ENCODE measurements at places on chromosomes 6 and 20.
A peak's percentile ranks its signal among the peaks of the same experiment; 100 is the strongest.

DNA sequence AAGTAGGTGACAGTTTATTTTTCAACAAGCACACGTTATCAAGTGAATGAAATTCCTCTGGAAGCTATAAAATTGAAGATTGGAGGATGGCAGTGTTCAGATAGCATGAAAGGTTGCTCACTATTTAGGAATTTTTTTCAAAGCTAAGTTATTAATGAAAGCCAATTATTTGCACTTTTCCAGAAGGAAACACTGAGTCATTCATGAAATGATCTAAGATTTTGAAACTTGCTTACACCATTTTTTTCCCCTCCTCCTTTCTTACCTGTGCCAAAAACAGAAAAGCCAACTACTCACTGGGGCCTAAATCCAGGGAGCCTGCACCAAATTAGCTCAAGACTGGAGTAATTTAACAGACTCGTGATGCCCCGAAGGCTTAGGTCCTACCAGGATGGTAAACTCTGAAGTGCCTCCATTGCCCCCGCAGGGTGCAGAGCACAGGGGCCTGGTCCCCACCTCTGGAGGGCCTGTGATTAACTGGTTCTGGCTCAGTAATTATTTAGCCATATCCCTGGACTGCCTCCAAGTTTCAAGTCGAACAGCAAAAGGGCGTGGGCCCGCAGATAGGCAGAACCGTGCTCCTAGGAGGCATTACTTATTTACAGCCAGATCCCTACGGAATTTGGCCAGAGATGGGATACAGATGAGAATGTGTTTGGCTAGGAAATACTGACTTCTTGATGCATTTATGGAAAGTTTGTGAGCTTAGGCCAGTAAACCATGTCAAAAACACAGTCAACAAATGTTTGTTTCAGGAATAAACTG, 28.0 kb upstream of the ZNF217 start:
- DNase-seq: no peak

DNA sequence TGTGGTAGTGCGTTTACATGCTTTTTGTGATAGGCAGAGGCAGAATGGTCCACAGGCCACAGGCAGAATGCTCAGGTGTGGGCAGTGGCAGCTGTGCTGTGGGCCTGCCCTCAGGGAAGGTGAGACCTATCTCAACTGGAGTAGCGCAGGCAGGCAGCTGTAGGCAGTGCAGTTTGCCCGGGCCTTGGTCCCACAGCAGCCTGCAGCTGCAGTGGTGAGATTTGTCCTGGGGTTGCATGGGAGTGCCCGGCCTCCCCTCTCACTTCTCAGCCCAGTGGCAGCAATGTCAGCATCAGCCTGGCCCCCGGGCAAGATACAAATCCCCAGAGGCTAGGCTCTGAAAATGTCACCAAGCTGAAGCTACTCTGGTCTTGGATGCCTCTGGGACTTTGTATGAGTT, 6.1 kb upstream of the PPIL4 start:
- DNase-seq: no peak

DNA sequence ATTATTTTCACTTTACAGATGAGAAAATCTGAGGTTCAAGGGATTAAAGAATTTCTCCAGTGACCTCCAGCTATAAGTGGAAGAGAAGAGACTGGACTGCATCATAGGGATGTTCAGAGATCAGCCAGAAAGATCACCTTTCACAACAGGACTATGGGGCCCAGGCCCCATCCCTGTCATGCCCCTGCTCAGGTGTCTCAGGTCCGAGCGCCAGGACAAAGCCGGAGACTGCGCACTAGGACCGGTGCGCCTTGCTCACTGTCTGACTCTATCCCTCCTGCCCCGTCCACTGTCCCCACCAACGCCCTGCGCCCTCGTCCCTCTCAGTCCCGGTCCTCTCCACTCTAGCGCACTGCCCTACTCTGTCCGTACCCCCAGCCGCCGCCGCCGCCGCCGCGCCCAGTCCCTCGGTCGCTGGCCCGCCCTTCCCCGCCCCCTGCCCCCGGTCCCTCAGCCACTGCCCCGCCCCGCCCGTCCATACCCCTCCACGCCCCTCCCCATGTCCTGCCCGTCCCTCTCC, 521 bp upstream of the RAD21L1 start:
- no peak for DNase-seq

GRCh38 chr6:35810971-35811698, 6.0 kb downstream of the LHFPL5 start:
- no peak for DNase-seq

GRCh38 chr6:152094992-152095592, 287.6 kb downstream of the ESR1 start:
- DNase-seq: peak; percentile 61

- DNase-seq: no peak
Observed at GRCh38 chr20:5996765-5997164, 46.3 kb downstream of the MCM8 start.

GRCh38 chr6:53734473-53735299, 60.1 kb upstream of the LRRC1 start:
- DNase-seq: peak; percentile 88

DNA sequence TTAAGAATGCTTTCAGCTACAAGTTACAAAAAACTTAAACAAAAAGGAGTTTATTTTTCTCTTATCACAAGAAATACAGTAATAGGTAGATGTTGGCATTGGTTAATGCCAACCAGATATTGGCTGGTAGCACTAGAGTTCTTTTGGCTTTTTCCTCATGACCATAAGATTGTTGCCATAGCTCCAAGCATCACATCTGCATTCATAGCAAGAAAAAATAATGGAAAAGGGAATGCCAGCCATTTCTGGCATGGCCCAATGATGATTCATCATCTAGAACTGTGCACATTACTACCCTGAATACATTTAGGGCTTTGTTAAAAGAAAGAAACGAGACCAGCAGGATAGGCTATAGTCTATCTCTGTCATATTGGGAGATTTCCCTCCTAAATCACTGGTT, 20.8 kb upstream of the SIRT5 start:
- DNase-seq: no peak

DNA sequence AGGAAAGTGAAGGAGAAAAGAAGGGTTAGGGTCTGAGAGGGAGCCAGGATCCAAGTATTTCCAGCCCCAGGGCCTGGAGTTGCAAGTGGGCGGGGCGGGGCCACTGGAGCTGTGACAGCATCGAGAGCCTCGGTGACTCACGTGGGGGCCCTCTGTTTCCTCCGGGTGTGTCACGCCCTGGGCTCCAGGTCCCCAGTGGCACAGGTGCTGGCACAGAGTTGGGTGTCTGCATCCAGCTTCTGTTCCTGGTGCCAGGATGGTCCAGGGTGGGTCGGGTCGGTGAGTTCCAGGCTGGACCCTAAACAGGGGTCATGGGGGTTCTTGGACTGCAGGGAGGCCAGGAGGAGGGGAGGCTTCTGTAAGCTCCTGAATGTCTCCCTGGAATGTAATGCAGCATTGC, 16.7 kb downstream of the RAET1L start:
- no peak for DNase-seq

DNA sequence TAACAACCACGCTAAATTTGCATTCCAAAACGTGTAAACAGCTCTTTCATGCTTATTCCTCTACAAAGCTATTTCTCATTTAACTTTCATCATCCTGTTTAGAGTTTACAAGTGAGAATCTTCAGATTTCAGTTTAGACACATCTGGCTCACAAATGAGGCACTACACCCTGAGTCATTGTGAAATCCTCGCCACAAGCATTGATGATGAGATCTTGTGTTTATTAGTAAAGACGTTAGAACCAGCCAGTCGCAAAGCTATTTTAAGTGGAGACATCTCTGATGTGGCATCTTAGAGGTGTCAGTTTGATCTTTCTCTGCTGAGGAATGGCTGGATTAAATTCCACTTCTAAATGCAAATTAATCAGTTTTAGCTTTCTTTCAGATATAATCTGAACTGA, 8.3 kb upstream of the ISM1 start:
- DNase-seq: no peak

GRCh38 chr6:109186012-109186411, 90.7 kb downstream of the CEP57L1 start:
- DNase-seq: no peak

DNA sequence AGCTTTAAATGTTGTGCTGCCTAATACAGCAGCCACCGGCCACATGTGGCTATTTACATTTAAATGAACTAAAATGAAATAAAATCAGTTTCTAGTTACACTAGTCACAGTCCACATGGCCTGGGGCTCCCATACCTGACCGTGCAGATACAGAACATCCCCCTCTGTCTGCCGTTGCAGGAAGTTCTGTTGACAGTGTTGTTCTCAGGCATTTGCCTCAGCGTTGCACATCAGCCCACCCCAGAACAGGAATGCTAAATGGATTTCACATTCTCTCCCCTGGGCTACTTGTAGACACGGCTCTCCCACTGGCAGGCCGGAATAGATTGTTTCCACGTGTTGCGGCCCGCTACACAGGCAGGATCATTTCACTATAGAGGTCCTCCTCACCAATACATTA, 26.3 kb downstream of the JAG1 start:
- DNase-seq: no peak

GRCh38 chr6:58419321-58419720, 1101.9 kb downstream of the PRIM2 start:
- DNase-seq: no peak

DNA sequence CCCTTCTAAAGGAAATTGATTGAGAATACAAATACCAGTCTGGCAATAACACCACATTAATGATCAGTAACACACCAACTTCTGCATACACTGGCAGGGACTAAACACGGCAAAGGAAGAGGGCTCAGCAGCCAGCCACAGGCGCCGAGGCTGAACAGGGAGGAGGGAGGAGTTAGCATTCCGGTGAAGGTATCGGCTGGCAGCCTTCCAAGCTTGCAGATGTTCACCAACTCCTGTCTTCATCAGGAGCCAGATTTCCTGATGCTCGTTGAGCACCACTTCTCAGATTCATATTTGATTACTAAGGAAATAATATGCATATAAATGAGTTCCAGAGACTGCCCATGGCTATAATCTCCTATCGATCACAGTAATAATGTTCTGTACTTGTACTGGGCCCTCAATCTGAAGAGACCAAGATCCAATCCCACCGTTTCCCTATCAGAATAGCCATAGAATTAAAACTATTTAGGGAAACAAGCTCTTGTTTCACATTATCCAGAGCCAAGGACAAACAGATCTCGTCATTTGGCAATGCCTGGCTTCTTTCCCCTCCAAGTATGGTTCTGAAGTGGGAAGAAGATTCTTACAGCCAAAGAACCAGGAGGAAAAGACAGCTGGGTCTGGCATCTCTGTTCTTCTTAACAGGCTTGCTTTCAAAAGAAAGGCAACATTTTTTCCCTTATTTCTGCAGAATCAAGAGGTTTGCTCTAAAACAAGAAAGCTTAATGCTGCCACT, 42.2 kb downstream of the GFOD1 start:
- peak; percentile 54 for DNase-seq

GRCh38 chr6:128305976-128306375, 214.4 kb downstream of the PTPRK start:
- DNase-seq: no peak

DNA sequence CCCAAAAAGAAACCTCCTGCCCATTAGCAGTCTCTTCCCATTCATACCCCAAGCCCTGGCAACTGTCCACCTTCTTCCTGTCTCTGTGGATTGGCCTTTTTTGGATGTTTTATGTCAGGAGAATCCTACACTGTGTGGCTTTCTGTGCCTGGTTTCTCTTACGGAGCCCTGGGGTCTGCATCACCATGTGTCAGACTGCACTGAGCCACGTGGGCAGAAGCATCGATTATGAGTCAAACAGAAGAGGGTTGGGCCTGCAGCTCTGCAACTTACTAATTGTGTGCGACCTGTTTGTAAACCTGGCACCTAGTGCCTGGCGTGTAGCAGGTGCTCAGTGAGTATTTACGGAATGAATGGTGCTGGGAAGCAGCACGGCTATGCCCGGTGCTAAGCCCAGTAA, 62.6 kb downstream of the IGF2R start:
- no peak for DNase-seq

DNA sequence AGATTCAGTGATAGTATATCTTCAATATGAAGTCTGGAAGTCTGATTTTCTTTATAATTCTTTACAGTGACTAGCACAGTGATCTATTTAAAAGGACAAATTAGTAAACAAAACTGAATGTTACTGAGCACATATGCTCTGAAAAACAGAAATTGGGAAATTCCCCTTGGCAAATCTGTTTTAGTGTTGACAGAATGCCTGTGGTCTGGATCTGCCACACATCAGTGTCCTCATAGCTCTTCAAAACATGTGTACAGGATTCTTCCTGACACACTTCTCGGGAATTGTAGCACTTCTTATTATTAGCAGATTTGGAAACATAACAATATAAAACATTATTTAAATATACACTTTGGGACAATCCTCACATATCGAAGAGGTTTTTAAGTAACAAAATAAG, 354.3 kb downstream of the COL12A1 start:
- DNase-seq: no peak

DNA sequence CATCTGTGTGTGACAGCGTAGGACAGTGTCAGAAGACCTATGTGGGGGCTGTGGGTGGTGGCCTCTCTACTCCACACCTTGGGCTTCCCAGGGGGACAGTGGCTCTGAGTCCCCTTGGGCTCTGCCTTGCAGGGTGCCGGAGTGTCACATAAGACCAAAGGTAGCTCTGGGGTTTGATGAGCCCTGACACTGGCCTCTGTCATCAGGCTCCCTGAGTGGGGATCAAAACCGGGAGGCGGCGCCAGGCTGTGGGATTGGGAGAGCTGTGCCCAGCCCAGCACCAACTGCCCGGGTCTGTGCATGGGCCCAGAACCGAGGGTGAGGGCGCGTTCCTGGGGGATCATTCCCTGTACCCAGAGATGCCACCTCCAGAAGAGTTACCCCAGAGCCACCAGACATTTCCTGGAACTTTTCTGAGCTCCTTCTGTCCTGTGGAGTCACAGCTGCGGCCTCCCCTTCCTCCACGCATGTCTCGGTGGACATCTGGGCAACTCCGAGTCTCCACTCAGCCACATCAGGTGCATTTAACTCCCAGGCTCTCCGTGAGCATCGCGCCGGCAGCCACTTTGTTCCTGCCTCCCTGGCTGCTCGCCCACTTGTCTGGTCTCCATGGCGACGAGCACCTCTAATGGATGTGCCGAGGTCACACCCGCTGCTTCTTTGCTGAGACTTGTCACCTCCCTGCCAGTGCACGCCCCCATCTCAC, 94.7 kb downstream of the TMEM242 start:
- no peak for DNase-seq

- no peak for DNase-seq
Observed at GRCh38 chr20:10415013-10415650, 18.9 kb downstream of the MKKS start.

GRCh38 chr6:133671376-133671775, 217.5 kb upstream of the TCF21 start:
- DNase-seq: no peak

DNA sequence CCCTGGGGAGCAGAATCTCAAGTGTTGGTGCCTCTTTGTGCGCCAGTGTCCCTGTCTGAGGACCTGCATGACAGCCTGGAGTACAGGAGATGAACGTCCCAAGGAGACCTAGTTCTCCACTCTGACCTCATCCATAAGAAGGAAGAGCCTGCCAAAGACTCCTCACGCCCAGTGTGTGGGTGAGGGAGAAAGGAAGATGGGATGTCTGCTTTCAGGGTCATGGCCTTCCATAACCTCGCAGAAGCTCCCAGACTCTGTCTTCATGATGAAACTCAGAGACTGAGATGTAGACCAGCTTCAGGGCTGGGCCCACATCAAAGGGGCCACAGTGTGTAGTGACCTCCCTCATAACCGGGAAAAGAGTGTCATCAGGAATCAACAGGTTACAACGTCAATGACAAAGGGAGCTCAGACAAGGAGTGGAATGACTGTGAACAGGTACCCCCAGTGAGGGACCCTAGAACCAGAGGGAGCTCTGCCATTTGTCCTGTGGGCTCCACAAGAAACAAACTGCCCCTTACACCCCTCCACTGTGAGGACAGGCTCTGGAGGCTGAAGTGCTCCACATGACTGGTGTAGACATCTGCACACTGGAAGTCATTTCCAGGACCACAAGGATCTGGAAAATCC, 8.1 kb downstream of the HLA-DQB1 start:
- no peak for DNase-seq

GRCh38 chr6:8432614-8433013, 2.7 kb downstream of the SLC35B3 start:
- no peak for DNase-seq
